ENCODE measurements at places on chromosomes 11 and 22. TPM values are rescaled to one million over a fixed set of nuclear protein-coding genes. Genes with fewer than 3 reads are reported as not detected.

GAL gene
- total RNA-seq, result not detected

DNA sequence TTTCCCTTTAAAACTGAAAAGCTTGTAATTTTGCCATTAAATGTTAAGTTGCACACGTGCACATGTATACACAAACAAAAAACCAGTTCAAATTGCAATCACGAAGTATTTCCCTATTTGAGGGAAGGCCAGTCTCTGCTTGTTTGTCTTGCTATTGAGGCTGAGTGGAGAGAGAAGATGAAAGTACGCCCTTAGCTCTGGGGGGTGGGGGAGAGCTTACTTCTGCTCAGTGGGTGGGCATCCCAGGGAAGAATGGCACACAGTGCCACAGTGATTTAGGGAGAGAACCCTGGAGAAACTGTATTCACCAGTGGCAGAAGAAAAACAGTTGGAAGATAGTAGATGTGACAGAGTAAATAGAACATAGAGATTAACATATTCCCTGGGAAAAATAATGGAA, 8.7 kb downstream of the YAP1 start:
- peak overlapping the region; percentile 61 for H3K27ac ChIP-seq
- no peak for DNase-seq
- H3K4me1 ChIP-seq, result peaks cover 66% of the 10 kb centered on the region
- H3K36me3 ChIP-seq, result no peaks in the 10 kb centered on the region
- no peaks in the 10 kb centered on the region for H3K27me3 ChIP-seq

DNA sequence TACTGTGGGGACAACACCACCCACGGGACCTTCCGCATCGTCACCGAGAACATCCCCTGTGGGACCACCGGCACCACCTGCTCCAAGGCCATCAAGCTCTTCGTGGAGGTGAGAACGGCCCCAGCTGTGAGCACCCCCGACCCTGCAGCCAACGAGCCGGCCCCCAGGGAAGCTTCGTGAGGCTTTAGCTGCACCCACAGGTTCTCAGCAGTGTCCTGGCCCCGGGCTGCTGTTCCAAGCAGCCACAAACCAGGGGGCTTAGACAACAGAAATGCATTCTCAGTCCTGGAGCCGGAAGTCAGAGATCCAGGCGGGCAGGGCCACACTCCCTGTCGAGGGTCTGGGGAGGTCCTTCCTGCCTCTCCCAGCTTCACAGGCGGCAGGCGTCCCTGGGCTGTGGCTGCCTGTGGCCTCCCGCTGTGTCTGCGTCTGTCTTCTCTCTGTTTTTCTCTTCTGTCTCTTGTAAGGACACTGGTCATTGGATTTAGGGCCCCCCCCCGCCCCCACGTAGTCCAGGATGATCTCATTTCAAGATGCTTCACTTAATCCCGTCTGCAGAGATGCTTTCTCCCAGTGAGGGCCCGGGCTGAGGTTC, 12.5 kb downstream of the MUC5B start:
- peaks cover 16% of the 10 kb centered on the region for H3K27me3 ChIP-seq
- no peaks in the 10 kb centered on the region for H3K4me1 ChIP-seq
- peak; percentile 50 for DNase-seq
- no peak overlapping the region for H3K27ac ChIP-seq

GRCh38 chr11:128741916-128742315, 48.0 kb downstream of the FLI1 start:
- no peak overlapping the region for H3K27ac ChIP-seq
- H3K4me1 ChIP-seq, result no peaks in the 10 kb centered on the region
- H3K27me3 ChIP-seq, result no peaks in the 10 kb centered on the region
- H3K4me3 ChIP-seq, result no peak overlapping the region
- H3K36me3 ChIP-seq, result no peaks in the 10 kb centered on the region
- DNase-seq, result no peak

DNA sequence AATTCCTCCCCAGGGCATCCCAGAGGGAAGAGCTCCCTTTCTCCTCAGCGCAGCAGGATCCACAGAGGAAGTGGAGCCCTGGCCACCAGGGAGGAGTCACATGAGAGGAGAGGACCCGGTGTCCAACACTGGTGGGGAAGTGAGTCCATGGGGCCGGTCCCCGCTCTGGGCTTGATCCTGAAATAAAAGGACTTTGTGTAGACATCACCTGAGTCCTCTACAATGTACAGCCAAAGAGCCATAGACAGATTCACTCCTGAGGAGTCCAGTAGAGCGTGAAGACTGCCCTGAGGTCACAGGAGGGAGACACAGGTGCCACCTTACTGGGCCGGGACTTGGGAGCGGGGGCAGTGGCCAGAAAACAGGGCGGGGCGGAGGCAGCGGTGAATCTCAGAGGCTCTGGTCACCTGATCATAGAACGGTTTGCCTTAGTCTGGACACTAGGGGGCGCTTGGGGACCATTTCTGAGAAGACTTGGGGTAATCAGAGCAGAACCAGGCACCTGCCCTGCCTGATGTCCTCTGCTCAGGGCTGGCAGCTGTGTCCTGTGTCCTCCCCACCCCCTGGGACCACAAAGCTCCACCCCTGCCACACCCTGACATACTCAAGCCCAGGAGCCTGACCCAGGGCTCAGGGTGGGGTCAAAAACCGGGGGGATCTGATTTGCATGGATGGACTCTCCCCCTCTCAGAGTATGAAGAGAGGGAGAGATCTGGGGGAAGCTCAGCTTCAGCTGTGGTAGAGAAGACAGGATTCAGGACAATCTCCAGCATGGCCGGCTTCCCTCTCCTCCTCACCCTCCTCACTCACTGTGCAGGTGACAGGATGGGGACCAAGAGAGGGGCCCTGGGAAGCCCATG, 112.7 kb downstream of the VPREB1 start:
- H3K4me3 ChIP-seq, result no peak overlapping the region
- peaks cover 20% of the 10 kb centered on the region for H3K27me3 ChIP-seq
- no peaks in the 10 kb centered on the region for H3K36me3 ChIP-seq
- no peak overlapping the region for H3K27ac ChIP-seq

- peaks cover 5% of the 10 kb centered on the region for H3K4me1 ChIP-seq
- H3K4me3 ChIP-seq, result no peak overlapping the region
- H3K27me3 ChIP-seq, result no peaks in the 10 kb centered on the region
- no peak for DNase-seq
- H3K27ac ChIP-seq, result no peak overlapping the region
Measured at GRCh38 chr22:42194104-42194851, 63.7 kb upstream of the CYP2D6 start.

OR8H2 gene
- not detected for total RNA-seq

DNA sequence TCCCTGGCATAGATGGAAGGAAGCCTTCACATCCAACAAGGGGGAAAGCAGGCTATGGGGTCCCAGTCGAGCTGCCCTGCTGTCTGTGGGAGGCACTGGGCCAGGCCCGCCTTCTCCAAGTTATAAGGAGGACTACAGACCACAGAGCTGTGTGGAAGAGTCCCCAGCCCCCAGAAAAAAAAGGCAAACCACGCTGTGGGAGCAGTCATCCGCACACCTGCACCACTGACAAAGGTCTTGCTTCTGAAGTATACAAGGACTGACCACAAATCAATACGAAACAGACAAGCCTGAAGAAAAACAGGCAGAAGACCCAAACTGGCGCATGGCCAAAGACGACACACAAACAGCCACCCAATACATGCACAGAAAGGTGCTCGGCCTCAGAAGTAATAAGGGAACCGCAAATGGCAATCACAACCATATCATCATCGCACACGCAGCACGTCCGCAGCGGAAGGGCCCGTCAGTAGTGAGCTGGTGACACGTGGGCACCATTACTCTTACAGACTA, 384.1 kb downstream of the CTTN start:
- no peak overlapping the region for H3K27ac ChIP-seq
- H3K4me3 ChIP-seq, result no peak overlapping the region
- no peaks in the 10 kb centered on the region for H3K27me3 ChIP-seq
- no peaks in the 10 kb centered on the region for H3K36me3 ChIP-seq
- no peaks in the 10 kb centered on the region for H3K4me1 ChIP-seq
- no peak for DNase-seq

DNA sequence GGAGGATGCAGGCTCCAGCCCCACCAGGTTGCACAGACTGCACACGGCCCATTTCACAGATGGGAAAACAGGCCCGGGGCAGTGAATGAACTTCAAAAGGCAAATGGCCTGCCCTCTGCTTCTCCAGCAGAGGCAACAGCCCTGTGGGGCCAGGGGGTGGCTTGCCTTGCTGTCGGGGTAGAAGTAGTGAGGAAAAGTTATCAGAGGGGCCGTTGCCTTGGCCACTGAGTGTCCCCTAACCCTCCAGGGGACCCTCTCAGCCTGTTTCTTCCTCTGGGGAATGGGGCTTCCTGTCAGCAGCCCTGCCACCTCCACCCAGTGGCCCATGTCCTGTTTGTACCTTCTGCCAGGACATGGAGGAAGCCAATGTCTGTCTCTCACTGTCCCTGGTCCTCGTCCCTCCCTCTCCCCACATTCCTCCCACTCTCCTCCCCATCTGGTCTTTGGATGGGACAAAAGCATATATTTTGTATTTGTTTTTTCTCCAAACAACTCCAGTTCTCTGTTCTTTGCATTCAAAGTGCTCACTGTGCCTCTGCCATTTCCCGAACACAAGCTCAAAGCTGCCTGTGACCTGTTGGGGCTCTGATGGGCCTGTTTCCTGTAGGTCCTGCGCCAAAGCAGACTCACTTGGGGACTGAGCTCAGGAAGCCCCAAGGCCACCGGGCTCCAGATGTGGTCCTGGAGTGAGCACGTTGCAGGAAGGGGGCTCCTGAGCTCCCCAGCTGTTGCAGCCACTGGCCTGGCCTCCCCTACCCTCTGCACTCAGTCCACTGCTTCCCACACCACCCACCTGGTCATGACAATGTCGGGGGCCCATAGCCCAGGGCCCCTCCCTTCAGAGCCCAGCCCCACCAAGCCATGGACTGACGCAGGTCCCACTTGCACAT, 9.5 kb downstream of the MAP4K2 start:
- peak overlapping the region; percentile 9 for H3K27ac ChIP-seq
- H3K27me3 ChIP-seq, result no peaks in the 10 kb centered on the region
- no peak overlapping the region for H3K4me3 ChIP-seq
- peak; percentile 51 for DNase-seq
- no peaks in the 10 kb centered on the region for H3K36me3 ChIP-seq

DNA sequence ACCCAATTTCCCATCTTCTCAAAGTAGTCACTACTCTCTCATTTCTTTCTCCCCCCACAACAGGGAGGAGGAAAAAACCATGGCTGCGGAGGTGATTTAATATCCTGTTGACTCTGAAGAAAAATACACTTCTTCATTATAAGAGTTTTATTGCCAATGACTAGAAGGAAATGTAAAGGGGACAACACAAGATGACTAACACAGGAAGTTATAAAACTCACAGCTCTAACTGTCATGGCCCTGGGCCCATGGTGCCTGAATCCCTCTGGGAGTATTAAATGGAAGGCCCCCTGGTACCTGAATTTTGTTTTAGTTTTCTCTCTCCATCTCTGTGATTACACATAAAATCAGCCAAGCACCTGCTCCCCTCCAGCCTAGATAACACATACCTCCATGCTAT, 352.8 kb upstream of the FAT3 start:
- no peaks in the 10 kb centered on the region for H3K4me1 ChIP-seq
- H3K4me3 ChIP-seq, result no peak overlapping the region
- H3K27ac ChIP-seq, result no peak overlapping the region
- DNase-seq, result no peak
- no peaks in the 10 kb centered on the region for H3K27me3 ChIP-seq
- H3K36me3 ChIP-seq, result no peaks in the 10 kb centered on the region

SLC17A6 gene
- total RNA-seq, result not detected

GRCh38 chr11:46200537-46201281, 76.8 kb upstream of the CREB3L1 start:
- no peak for DNase-seq
- no peaks in the 10 kb centered on the region for H3K27me3 ChIP-seq
- no peak overlapping the region for H3K27ac ChIP-seq
- H3K4me1 ChIP-seq, result no peaks in the 10 kb centered on the region

DNA sequence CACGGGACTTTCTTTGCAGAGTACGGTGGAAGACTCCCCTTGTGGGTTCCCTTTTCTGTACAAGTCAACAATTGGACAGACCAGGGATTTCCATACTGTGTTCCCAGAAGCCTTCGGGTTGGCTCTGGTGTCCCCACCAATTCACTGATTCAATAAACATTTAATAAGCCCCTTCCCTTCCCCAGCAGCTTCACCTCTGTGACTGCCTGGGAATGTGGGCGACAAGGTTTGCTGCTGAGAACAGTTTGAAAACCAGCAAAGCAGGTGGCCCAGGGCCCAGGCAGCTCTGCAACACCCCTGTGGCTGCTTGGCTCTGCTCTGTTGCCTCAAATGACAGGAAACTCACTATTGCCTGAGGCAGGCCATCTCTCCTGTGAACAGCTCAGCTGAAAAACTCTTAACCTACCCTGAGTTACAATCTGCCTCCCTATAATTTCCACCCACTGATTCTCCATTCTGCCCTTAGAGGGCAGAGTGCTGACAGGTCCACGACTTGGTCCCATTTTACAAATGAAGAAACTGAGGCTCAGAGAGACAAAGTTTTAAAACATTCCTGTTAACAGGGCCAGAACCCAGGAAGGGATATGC, 10.4 kb downstream of the ADORA2A start:
- no peaks in the 10 kb centered on the region for H3K36me3 ChIP-seq
- peaks cover 11% of the 10 kb centered on the region for H3K4me1 ChIP-seq
- no peak for DNase-seq
- no peaks in the 10 kb centered on the region for H3K27me3 ChIP-seq
- H3K27ac ChIP-seq, result no peak overlapping the region

SEZ6L gene
- not detected for total RNA-seq

CDCA5 gene
- 0.92 TPM for total RNA-seq

DNA sequence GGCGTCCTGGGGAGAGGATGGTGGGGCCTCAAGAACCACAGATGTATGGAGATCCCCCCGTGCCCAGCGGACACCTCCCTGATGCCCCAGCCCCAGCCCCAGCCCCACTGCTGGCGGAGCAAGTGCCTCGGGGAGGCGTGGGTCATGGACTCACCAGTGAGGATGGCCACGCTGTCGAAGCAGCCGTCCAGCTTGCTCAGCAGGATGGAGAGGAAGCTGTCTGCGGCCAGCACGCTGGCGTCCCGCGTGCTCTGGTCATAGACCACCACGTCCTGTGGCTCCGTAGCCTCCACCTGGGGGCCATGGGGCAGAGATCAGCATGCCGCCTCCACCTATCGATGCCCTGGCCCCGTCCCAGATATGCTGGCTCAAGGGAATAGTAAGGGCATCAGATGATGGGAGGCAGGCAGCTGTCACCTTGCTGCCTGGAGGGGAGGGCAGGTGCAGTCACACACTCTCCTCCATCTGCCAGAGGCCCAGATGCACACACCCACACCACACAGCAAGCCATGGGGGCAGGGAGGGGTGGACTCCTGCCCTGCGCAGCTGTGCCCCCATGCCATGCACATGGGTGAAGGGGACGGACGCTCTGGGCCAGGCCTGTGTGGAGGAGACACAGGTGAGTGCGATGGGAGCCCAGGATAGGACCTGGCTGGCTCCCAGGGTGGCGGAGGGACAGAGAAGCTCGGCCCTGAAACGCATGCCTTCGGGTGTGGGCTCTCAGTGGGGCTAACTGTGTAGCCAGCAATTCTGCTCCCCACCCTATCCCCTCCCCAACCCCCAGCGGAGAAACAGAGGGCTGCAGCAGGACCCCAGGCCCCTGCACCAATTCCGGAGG, 8.2 kb downstream of the DUSP8 start:
- peaks cover 53% of the 10 kb centered on the region for H3K4me1 ChIP-seq
- H3K36me3 ChIP-seq, result peaks cover 35% of the 10 kb centered on the region
- no peak for DNase-seq
- H3K4me3 ChIP-seq, result no peak overlapping the region

GRCh38 chr11:116605543-116606459, 167.0 kb downstream of the BUD13 start:
- no peak overlapping the region for H3K4me3 ChIP-seq
- DNase-seq, result no peak
- no peaks in the 10 kb centered on the region for H3K4me1 ChIP-seq
